ENCODE measurements at places on chromosomes 11 and 22.
A peak's percentile ranks its signal among the peaks of the same experiment; 100 is the strongest.

DNA sequence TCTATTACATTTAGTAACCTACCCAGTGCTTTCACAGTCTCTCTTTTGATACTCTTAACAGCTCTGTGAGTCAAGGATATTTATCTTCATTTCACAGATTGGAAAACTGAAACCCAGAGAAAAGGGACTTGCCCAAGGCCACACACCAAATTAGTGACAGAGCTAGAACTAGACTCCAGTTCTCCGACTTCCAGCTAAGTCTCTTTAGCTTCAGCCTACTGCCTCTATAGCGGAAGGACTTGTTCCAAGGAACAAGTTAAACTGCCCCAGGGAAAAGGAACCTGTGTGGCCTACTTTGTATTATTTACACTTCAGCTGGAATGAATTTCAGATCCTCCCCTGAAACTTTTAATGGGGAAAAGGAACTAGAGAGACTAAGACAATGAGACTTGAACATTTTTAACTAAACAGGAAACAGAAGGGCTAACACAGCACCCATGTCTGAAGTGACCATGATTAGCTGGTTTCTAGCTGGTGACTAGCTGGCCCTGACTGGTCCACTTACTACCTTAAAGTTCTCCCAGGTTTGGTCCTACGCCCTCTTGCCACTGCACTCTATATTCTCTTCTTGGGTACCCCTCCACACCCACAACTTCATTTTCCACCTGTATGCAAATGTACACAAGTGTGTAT, 1.3 kb downstream of the LRRC51 start:
- no peak for DNase-seq

GRCh38 chr22:43446037-43446803, 34.4 kb downstream of the MPPED1 start:
- DNase-seq: no peak

DNA sequence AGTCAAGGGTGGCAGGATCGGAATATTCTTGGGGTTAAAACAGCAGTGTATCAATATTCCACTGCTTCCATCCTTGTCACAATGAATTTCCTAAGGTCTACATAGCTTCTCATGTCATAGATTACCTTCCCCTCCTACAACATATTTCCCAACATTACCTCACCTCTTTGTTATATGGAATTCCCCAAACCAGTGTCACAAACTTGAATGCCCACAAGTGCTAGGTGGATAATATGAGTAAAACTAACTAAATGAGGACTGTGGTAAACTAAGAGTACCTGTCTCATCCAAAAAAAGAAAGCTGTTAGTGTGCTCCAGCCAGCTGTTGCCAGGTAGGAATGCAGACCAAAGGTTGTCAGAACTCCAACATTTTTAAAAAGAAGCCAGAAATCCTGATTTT, 17.0 kb upstream of the NUCB2 start:
- DNase-seq: no peak

DNA sequence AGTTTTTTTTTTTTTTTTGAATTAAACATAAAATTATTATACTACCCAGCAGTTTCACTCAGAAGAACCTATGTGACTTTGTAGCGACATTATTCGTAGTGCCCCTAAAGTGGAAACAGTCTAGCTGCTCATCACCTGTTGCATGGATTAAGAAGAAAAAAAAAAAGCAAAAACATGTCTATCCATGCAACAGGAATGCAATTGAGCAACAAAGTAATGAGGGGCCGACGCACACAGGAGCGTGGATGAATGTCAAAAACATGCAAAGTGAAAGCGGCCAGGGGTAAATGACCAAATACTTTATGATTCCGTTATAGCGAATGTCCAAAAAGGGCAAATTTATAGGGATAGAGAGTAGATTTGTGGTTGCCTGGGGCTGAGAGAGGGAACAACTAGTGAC, 16.3 kb downstream of the MYO18B start:
- no peak for DNase-seq

- DNase-seq: no peak
These were observed 41.1 kb upstream of the TPBGL start for GRCh38 chr11:75199412-75199955.

- DNase-seq: no peak
These were observed 50.4 kb downstream of the PARVB start for GRCh38 chr22:44074337-44074984.

DNA sequence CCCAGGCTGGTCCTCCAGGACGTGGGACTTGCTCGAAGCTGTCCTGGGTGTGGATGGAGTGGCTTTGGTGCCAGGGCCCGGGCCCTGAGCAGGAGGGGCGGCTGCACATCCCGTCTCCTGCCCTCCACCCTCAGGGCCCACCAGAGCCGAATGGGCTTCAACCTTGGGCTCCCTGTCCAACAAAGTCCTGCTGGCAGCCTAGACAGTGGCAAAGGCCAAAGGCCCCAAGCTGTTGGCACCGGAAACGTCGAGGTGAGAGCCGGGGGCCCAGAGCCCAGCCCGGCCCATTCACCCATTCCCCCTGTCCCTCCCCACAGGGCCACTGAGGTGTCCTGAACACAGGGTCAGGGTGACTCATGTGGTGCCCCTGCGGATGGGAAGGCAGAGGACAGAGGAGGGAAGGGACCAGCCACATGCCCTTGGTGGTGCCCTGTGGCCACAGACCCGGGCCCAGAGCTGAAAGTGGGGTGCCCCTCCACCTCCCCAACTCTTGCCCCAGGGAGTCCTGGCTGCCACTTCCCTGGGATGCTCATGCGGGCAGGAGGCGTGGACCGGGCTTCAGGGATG, 9.1 kb downstream of the TSPAN32 start:
- no peak for DNase-seq

GRCh38 chr22:39362271-39362670, 12.5 kb downstream of the SYNGR1 start:
- no peak for DNase-seq

GRCh38 chr11:8381871-8382396, 118.3 kb upstream of the LMO1 start:
- no peak for DNase-seq

DNA sequence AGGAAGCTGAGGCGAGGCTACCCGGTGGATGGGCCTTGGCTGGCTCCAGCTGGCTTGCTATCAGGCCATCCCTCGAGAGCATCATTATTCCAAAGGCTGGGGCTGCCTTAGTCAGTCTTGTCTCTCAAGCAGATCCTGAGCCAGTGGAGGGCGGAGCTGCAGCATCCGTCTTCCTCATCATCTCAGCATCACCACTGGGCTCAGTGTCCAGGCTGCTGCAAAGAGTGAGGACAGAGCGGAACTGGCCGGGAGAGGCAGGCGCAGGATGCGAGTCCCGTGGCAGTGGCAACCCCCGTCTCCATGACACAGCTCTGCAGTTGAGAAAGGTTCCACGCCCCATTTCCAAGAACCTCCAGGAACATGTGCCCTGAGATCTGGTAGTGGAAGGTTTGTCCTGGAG, 4.4 kb downstream of the TP53I11 start:
- DNase-seq: peak; percentile 13

DNA sequence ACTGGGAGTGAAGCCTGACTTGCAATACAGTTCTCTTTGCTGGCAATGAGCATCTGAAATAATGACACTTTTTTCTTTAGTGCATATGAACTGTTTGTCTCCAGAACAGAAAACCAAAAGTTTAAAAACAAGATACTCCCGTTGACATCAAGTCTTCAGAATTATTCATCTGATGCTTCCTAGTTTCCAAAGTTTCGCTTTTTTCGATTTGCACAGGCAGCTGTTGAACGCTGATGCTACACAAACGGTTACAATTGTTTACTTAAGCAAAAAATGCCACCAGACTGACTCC, 612 bp upstream of the BIRC2 start:
- DNase-seq: no peak

DNA sequence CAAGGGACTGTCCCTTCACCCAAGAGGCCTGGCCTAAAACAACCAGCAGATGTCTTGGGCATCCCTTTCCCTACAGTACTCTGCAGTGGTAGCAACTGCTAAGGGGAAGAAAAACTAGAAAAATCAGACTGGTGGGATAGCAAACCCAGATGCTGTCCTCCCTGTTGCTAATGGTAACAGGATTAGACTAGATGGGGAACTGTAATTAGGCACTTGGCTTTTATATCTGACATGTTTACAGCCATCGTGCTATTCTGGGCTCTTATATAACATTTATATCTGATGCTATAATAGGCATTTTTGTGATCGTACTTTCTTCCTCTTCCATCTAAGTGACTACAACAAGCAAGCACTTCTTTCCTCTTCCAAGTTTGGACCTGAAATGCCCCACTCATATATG, 316.7 kb downstream of the DLG2 start:
- DNase-seq: no peak

DNA sequence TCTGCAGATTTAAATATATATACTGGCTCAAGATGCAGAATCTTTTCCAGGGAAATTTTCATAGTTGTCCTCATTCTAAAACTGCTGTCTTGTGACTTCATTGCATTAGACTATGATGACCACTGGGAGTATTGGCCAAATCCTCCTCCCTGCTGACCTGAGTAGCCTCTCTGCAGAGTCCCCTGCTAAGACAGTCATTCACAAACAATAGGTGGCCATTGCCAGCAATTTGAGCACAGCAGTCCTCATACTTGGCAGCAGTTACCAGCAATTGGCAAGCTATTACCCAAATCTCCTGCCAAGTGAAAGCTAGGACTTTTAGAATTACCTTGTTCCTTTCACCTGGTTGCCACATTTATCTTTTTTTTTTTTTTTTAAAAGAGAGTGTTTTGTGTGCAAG, 325.8 kb downstream of the FAT3 start:
- no peak for DNase-seq

- no peak for DNase-seq
These were observed 27.5 kb upstream of the KRTAP5-7 start for GRCh38 chr11:71499546-71499945.

- no peak for DNase-seq
These were observed 25.0 kb downstream of the MAML2 start for GRCh38 chr11:96317985-96318384.

- DNase-seq: no peak
These were observed 1.3 kb downstream of the CCDC188 start for GRCh38 chr22:20149257-20150250.

- DNase-seq: no peak
These were observed 229.0 kb upstream of the ZC3H12C start for GRCh38 chr11:109864151-109864661.

GRCh38 chr11:126722956-126723664, 277.5 kb downstream of the KIRREL3 start:
- DNase-seq: no peak

GRCh38 chr11:66705587-66706335, 23.3 kb downstream of the SPTBN2 start:
- no peak for DNase-seq

DNA sequence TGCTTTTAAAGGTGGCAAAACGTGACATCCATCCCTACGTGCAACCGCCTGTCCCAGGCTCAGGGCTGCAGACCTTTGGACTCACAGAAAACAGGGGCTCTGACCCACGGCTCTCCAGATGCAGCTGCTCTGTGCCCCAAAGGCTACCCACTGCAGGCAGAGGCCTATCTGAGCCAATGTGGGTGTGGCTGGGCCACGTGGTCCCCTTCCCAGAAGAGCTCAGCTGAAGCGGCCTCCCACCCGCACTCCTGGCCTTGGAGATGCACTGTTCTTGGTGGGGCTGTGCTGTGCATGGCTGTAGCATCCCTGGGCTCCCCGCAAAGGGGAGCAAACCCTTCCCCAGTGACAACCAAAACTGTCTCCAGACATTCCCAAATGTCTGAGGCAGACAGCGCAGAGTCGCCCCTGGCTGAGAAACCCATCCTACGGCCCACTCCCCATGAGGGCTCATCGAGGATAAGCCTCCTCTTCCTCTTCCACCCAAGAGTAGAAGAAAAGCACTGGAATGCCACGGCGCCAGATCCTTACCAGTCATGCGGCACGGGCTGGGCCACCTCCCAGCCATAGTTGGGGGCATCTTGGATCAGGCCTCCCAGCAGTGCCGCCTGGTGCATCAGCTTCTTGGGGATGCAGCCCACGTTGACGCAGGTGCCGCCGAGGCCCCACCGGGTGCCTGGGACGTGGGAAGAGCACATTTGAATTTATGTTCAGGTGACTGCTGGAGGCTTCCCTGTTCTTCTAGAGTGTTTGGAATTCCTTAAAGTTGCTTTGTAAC, 23.1 kb upstream of the COMT start:
- no peak for DNase-seq

DNA sequence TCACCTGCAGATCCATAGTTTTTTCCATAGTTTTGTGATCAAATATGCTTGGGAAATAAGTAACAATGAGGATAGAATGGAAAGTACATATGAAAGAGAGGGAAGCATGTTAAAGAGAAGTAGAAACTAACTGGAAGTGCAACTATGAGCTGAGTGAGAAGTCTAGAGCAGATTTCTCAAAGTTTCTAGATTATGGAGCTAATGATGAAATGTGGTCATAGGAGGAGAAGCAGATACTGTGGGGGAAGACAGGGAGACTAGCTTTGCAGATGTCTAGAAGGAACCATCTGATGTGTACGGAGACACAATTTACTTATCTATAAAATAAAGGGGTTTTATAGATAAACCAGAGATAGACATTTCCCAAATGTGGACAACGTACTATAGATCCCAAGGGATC, 37.1 kb downstream of the RELT start:
- no peak for DNase-seq

GRCh38 chr11:118334745-118335144, 7.8 kb downstream of the CD3D start:
- no peak for DNase-seq

DNA sequence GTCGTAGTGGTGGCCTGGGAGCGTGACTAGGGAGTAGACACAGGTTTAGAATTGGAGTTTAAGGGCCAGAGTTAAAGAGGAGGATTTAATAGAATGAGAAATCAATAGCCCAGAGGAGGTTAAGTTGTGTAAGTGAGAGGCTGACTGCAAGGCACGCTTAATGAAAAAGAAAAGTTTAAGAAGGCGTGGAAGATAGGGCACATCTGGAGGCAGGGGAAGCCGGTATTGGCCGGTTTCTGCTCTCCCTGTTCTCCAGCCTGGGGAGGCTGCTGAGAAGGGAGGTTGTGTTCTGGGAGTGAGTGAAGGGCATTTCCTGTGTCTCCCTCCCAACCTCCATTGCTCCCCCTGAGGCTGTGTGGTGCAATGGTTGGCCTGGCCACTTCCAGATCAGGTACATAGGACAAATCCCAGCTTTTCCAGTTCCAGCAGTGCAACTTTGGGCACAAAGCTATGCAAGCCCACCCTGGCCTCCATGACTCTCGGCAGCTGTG, 6.3 kb downstream of the GRIK4 start:
- no peak for DNase-seq

DNA sequence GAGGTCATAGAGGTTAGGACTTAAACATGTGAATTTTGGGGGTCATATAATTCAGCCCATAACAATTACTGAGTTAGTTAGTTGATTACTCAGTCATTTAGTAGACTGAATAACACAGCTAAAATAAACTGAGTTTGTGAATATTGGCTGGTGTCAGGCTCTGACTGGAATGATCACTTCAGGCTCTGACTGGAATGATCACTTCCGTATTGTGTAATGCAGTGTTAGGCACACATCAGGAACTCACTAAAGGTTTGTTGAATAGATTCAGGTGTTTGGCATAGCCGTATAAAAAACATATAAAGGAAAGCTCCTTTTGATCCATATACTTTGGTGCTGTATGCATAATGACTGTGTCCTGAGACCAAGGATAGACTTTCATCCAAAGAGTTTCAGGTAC, 610.5 kb downstream of the INSC start:
- no peak for DNase-seq

GRCh38 chr11:76577226-76577920, 93.2 kb downstream of the LRRC32 start:
- DNase-seq: peak; percentile 47

GRCh38 chr11:95764267-95764898, 25.2 kb downstream of the FAM76B start:
- peak; percentile 21 for DNase-seq

GRCh38 chr11:1209371-1210057, 13.4 kb upstream of the MUC5B start:
- DNase-seq: no peak

GRCh38 chr22:31179345-31179744, 19.4 kb downstream of the RNF185 start:
- peak; percentile 64 for DNase-seq
